CD4-positive, alpha-beta T cell treated with Interleukin-17A for 1 hour (primary cell): ENCODE measurements at places on chromosomes 7 and 10.

- peak; percentile 57 for DNase-seq
Measured at GRCh38 chr10:96370584-96371157, 11.9 kb upstream of the OPALIN start.

DNA sequence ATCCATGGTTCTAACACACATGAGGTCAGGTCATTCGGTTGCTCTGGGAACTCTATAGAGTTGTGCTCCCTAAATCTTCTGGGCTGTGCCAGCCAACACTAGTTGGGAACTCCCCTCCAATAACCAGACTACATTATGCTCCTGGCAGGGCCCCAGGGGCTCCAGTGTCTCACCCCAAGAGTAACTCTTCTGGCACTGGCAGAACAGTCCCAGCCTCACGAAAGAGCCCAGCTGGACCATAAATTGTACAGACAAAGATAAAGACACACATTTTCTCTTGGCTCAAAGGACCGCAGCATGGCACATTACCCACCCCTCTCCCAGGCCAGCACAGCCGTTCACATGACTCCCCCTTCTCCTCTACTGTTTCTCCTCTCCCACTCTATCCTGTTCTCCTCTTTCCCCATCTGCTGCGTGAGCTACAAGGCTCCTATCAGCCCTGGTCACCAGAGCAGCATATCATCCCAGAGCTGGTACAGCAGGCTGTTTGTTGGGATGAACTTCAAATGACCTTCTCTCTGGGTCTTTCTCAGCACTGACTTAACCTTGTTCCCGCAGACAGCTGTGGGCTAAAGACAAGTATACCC, 230.6 kb downstream of the PLXNA4 start:
- no peak for DNase-seq

GRCh38 chr10:102112210-102112817, 7.9 kb downstream of the LDB1 start:
- DNase-seq, result no peak

DNA sequence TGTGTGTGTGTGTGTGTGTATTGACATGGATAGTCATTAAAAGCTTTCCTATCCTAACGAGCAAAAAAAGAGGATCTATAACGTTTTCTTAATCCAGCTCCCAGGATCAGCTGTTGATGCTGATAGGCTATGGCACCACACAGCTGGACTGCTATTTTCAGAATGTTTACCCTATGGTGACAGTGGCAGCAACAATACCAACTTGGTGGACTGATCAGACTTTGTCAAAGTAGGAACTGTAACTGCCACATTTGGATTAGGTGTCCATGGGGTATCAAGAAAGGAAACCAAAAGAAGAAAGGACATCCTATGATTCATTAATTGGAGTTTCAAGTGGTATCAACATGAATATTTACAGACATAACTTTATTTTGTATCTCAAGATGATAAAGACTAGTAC, 2.7 kb upstream of the CLEC5A start:
- DNase-seq, result no peak

DNA sequence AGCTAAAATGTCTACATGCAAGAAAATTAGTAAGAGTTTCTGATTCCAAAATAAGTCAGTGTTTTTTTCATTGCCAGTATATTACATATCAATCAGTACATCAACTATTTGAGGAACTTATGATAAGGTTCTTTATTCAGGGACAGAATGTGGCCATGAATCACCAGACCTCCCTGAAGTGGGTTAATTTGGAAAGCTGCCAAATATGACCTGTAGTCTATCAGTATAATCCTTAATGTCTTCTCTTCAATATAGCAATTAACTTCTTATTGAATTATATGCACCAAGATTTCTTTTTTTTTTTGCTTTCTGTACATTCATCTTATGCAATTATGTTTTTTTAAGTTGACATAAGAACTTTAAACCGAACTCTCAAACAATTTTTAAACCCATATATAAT, 714.5 kb upstream of the POT1 start:
- no peak for DNase-seq

GRCh38 chr10:80411267-80411668, 2.9 kb downstream of the PRXL2A start:
- no peak for DNase-seq

DNA sequence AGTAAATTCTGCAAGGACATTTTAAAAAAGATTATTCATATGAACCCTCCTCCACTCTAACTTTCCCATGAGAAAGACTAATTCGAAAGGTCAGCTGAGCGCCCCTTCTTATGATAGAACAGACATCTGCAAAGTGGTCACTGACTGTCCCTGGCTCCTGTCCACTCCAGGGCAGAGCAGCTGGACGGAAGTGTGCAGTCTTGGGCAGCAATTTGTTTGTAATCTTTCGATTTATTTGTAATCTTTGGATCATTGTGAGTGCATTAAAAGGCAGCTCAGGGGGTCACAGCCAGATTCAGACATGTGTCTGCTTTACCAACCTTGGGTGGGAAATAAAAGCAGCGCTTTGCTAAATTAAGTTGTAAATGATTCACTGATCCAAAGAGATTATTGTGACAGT, 158.8 kb upstream of the ADARB2 start:
- DNase-seq, result no peak

- no peak for DNase-seq
Measured at GRCh38 chr7:80362010-80362618, 149.8 kb downstream of the GNAT3 start.

DNA sequence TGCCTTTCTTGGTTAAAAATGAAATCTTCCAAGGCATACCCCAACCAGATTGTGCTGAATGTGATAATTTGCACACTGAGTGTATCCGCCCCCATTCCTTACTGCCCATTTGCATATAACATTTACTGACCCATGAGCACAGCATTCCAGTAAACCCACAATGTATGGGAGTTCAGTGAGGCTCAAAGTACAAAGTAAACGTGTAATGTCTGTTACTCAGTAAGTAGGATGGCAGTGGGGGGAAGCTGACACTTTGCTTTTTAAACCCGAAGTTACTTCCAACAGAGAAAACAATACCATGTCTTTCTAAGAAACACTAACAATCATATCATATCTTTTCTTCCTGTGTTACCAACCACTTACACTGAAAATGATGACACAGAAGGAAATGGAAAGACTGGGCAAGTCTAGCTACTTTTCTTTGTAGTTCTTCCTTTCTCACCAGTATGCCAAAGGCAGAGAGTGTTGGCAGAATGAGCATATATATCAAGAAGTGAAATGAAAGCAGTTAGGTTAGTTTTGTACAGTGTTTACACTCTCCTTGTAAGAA, 27.1 kb upstream of the SOSTDC1 start:
- no peak for DNase-seq

DNA sequence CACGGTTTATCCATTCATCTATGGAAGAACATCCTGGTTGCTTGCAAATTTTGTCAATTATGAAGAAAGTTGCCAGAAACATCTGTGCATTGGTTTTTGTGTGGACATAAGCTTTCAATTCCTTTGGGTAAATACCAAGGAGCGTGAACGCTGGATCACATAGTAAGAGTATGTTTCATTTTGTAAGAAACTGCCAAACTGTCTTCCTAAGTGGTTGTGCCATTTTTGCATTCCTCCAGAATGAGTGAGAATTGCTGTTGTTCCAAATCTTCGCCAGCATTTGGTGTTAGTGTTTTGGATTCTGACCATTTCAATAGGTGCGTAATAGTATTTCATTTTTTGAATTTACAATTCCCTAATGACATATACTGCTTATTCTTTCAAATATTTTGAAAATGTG, 155.3 kb upstream of the FRMD4A start:
- DNase-seq, result no peak

DNA sequence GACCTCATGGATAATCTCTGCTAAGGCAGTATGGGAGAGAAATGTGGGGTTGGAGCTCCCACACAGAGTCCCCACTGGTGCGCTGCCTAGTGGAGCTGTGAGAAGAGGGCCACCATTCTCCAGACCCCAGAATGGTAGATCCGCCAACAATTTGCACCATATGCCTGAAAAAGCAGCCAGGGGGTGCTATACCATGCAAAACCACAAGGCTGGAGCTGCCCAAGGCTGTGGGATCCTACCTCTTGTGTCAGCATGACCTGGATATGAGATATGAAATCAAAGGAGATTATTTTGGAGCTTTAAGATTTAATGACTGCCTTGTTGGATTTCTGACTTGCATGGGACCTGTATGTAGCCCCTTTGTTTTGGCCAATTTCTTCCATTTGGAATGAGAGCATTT, 27.0 kb upstream of the SAMD9L start:
- DNase-seq, result no peak

DNA sequence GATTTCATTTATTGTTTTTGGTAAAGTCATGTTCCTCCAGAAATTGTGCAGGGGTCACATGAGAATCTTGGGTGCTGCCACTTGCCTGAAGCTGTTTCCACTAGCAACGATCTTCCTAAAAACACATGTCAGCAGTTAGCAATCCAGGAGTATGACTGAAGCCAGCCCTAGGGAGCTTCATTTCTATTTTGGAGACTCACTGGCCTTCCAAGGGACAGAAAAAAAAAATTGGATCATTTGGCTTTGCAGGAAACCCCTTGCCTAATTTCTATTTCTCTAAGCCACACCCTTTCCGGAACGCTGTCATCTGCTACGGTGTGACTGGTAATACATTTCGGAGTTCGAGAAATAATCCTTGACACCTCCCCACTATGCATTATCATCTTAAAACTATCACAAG, 204.7 kb downstream of the TAX1BP1 start:
- no peak for DNase-seq

DNA sequence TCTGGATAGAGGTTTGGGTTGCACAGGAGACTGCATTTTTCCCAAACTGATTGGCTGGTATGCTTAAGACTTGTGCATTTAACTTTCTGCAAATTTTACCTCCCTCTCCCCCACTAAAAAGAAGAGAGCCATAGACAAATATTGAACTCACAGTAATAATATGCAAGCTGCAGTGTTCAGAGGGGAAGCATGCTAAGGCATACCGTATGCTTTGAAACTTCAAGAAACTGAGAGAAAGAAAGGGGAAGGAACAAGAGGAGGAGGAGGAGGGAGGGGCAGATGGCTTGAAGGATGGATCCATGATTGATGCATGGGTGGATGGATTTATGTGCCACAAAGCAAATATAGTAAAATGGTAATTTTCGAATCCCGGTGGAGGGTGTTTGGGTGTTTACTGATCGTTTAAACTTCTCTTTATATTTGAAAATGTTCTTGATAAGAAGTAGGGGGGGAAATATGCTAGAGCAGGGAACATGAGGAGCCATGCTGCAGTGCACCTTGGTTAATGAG, 7.8 kb upstream of the KLF6 start:
- no peak for DNase-seq

- no peak for DNase-seq
Measured at GRCh38 chr7:93515144-93515543, 59.4 kb downstream of the CALCR start.

DNA sequence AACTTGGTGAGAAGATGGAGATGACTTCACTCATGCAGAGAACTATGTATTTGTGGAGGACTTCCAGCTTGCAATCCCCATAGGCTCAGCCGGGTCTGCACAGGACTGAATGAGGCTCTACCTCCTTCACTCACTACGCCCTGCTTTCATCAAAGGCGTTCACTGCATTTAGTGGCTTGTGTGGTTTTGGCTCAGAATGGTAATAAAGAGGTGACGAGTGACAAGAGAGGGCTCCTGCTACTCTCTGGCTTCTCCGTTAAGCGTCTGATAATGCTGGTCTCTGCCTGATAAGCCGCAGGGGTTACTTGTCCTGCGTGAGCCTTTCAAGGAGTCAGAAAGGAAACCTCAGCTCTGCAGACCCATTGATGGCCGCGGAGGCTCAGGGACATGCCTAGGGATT, 343.4 kb downstream of the PRPF18 start:
- DNase-seq, result peak; percentile 28

GRCh38 chr10:26637521-26638275, 59.8 kb upstream of the PDSS1 start:
- DNase-seq, result no peak

GRCh38 chr10:9102026-9102425, 1047.5 kb downstream of the GATA3 start:
- DNase-seq, result no peak

GRCh38 chr10:112487964-112488363, 40.9 kb downstream of the VTI1A start:
- no peak for DNase-seq

DNA sequence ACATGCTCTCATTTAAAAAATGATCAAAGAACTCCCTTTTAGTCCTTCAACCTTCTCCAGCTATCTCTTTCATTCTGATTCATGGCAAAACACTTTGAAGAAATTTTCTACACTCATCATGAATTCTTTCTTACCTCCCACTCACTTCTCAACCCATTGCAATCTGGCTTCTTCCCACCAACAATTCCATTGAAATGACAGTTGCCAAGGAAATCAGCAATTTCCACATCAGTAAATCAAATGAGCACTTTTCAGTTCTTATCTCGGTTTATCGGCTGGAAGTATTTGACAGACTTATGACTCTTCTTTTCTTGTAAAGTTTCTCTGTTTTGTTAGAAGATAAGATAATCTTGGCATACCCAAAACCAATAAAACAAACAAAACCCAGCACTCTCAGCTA, 99.1 kb upstream of the CACNA2D1 start:
- no peak for DNase-seq

DNA sequence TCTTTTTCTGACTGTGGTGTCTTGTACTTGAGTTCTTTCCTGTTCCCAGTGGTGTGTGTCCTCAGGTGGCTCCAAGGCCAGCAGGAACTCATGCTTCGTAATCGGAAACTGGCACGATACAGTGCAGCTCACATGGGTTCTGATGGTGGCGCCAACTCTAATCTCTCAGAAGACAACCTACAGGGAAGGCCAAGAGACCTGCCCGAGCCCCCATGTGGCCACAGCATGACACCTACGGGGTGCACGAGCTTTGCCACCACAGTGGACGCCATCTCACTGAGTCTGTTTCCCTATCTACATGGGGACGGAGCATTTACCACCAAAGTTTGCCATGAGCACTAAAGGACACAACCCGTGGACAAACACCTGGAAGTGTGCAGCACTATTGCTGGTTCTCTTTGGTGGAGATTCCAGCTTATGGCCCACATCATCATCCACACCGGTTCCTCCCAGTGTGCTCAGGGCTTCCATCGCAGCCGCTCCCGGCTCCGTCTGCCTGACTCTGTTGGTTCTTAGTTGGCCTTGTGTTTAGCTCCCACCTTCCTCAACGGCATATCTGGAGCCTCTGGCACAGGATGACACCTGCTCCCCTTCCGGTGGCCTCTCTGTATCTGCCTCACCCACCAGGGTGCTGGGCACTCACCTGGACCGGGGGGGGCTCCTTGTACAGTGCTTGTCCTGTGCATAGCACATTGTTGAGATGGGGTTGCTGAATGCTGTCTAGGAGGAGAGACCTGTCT, 586.6 kb upstream of the MKI67 start:
- DNase-seq, result no peak
